Inflammatory macrophage (primary cell): ENCODE measurements at places on chromosomes 4 and X.
A peak's percentile ranks its signal among the peaks of the same experiment; 100 is the strongest.

- no peak for DNase-seq
These were observed 28.5 kb upstream of the SLC25A6 start for GRCh38 chrX:1420371-1420770.

GRCh38 chr4:183164963-183165362, 65.9 kb downstream of the WWC2 start:
- DNase-seq: no peak

DNA sequence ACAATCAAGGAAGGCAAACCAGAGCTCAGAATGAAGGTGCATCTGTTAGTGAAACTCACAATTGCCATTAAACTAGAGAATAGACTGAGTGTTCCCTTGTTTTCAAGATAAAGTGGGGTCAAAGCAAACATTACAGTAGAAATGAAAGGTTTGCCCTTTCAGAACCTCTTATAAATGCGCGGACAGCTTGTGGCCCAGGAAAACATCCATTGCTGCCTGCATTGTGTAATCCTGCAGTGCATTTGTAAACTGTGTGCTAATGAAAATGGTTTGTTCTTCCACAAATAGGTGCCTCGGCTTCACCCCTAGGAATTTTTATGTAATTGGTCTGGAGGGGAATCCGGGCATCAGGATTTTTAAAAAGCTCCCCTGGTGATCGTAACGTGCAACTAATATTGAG, 62.8 kb downstream of the SNX25 start:
- no peak for DNase-seq

- no peak for DNase-seq
These were observed 39.8 kb downstream of the NPY2R start for GRCh38 chr4:155248002-155248896.

GRCh38 chrX:119488749-119489148, 20.5 kb downstream of the SLC25A5 start:
- peak; percentile 47 for DNase-seq

DNA sequence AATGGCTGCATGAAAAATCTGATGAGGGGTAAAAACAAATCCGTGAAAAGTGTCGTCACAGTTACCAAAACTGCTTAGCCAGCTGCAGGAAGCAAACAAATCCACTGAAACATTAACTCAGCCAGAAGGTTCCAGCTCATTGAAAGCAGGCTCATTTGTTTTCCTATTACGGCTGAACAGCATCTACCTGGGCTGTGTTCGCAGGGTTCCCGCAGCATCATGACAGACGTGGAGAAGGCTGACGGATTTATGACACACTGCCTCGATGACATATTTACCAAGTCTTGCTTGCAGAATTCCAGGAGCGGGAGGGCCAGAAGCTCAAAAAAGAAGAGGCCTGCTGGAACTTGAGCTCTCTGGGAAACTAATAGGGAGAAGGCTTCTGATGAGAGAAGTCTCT, 781.1 kb downstream of the RAB28 start:
- DNase-seq: no peak

DNA sequence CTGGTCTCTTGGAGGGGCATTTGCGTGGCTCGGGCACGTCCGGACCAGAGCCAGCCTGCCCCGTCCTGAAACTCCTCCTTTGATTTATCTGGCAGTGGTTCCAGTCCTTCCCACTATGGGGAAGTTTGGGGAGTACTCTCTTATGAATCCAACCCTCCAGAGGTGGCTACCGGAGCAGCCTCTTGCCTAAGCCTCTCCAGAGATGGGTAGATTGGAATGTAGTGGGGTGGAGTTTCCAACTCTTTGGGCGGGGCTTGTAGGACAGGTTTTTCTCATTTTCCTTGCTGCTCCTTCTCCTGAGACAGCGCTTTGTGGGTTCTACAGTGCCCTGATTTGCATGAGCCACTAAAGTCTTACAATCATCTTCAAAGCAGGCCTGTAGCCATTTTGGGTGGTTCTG, 60.1 kb upstream of the XAGE1B start:
- DNase-seq: no peak

- no peak for DNase-seq
These were observed 1066.0 kb upstream of the ADGRL3 start for GRCh38 chr4:60134099-60134498.

DNA sequence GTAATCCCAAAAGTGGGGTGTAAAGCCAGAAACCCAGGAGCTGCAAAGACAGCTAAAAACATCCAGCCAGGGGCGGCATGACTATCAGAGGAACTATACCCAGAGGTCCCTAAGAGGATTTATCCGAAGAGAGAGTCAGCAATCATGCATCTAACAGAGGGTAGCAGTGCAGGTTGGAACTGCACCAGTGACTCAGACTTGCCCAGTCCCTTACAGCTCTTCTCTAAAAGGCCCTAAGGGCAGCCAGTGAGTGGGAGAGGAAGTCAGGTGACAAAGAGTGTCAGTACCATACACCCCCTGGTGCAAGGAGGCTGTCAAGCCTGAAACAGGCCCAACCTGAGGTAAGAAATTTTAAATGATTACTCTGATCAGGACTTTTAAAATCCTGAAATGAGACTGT, 88.1 kb downstream of the CAMK2D start:
- peak; percentile 29 for DNase-seq

DNA sequence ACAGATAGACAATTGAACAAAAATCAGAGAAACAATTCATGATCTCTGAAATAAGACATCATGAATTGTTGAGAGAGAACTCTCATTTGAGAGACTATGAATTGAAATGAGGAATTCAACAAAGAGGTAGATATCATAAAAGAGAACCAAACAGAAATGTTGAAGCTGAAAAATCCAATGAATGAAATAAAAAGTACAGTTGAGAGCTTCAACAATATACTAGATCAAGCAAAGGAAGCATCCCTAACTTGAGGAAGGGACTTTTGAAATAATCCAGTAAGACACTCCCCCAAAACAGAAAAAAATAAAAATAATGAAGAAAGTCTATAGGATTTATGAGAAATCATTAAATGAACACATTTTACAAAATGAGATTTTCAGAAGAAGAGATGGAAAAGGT, 310.0 kb upstream of the PCDH10 start:
- no peak for DNase-seq

DNA sequence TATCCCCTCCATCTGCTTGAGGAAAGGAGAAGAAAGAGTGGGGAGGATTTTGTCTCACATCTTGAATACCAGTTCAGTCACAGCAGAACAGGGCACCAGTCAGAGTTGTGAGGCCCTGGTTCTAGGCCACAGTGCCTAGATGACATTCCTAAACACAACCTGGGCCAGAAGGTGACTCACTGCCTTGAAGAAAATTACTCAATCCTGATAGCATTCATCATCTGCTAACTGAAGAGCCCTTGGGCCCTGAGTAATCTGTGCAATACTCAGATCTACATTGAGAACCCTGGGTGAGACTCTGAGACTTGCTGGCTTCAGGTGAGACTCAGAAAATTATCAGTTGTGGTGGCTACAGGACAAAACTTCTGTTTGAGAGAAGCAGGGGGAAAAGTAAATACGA, 20.5 kb upstream of the PRR32 start:
- no peak for DNase-seq

GRCh38 chr4:141540643-141541042, 95.7 kb upstream of the IL15 start:
- no peak for DNase-seq

GRCh38 chr4:64911846-64912245, 502.6 kb upstream of the TECRL start:
- no peak for DNase-seq

GRCh38 chrX:111435469-111435868, 23.5 kb upstream of the DCX start:
- no peak for DNase-seq

- no peak for DNase-seq
These were observed 41.7 kb upstream of the FRMD7 start for GRCh38 chrX:132169554-132169953.
